PC-3 (cell line): ENCODE measurements at places on chromosomes 6 and 20.

DNA sequence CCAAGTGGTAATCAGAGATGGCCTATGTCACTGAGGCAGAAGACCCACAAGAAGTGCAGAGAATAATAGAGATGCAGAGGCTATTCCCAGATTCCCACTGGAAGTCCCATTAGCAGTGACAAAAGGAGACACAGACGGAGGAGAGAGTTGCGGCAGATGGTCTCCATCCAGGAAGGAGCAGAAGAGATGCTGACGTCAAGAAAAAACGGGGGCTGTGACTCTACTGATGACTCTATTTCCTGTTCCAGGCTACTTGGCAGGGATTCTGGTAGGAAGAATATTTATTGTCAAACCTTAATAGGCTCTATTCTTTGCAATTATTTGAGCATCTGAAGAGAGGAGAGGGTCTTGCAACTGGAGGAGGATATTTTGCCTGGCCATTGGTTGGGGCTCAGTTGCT lies 246.0 kb upstream of the ECI2 start:
- no peak for DNase-seq

GRCh38 chr6:11036977-11037430 lies 7.1 kb downstream of the ELOVL2 start:
- DNase-seq, result no peak

GRCh38 chr6:34236131-34236442 lies 586 bp upstream of the HMGA1 start:
- peak; percentile 62 for DNase-seq

- DNase-seq, result peak; percentile 33
These were observed 29.3 kb downstream of the BCAS4 start for GRCh38 chr20:50824137-50824536.

DNA sequence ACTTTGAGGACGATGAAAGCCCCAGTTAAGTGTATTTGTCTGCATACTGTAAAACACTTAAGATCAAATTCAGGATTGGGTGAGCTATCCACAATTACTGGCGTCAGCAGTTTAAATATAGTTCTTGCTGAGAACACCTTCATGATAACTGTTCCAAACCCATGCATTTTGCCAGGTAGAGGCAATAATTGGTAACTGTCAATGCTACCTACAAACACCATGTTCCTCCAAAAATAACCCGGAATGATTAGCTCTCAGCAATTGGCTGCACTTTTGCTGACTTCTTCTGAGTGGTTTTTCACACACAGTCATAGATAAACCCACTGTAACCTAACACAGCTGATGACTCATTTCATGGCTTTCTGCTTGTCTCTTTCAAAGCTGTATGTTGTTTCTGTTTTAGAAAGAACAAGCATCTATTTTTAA lies 1358.6 kb upstream of the GJE1 start:
- DNase-seq, result peak; percentile 64

DNA sequence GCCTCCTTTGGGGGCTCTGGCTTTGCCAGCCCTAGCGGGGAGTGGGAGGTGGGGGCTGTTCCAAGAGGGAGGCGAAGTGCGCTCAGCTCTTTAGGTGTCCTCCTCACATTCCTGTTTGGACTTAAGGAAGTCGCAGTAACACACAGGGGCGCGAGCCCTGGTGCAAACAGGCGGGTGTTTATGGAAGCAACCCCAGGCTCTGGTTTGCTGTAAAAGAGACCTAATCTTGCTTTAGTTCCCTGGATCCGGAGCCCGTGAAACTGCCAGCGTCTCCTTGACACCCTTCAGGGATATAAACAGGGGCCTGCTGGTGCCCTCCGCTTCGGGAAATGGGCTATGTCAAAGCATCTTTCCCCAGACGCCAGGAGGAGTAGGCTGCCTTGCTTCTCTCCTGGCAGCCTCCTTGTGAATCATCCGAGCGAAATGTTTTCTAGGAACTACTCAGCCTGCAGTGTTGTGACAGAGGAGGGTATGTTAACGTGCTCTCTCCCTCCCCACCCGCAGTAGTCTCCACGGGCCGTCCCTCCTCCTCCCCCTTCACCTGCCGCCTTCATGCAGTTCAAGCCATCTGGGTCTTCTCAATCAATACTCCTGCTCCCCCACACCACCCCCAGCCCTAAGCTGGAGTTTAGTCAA lies 168.0 kb upstream of the LRFN2 start:
- no peak for DNase-seq

- DNase-seq, result no peak
These were observed 83.5 kb downstream of the LYRM2 start for GRCh38 chr6:89555031-89555430.

GRCh38 chr20:59940129-59940955 lies at the start of the genes FAM217B and PPP1R3D:
FAM217B (plus strand) TSS chr20:59940389; CDS start chr20:59943944, 3,555 bp downstream.
PPP1R3D (minus strand) TSS chr20:59940305; CDS start chr20:59939931, 374 bp downstream.
- DNase-seq, result peak; percentile 96

DNA sequence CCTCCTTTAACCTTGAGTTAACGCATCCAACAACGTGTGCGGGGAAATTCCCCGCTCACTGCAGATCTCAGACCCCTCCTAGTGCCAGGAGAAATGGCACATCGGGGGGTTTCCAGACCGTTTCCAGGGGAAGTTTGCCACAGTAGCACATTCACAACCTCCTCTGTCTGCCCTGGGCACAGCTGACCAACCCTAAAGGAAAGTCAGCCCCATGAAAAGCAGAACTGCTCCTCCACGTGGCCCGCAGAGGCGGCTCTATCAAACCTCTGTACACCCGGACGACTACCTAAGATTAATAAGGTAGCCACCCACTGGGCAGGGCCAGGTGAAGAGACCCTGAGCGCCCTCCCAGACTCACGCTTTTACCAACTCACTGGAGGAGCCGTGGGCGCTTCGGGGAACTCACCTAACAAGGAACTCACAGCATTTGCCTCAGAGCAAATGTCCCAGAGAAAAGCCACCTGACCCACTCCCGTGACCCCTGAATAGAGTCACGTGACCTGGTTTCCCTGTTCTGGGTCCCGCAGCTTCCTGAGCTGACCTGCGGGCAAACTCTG lies 93.1 kb downstream of the PRND start:
- DNase-seq, result no peak

DNA sequence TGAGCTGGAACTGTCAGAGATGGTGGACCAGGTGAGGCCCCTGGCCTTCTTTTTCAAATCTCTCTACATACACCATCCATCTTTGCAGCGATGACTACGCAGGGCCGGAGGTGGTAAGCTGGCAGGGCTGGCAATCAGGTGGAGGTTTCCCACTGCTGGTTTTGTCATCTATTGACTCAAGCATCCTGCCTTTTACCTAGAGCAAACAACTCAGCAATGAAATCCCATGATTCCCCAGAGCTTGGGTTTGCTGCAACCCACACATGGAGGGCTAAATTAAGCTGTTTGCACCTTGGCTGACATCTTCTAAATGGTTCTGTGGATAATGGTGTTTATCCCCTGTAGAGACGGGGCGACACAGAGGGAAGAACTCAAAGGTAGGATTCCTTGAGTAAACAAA lies 170.2 kb downstream of the SCP2D1 start:
- DNase-seq, result peak; percentile 73

GRCh38 chr20:57655809-57656155 lies 35.6 kb upstream of the ZBP1 start:
- no peak for DNase-seq

DNA sequence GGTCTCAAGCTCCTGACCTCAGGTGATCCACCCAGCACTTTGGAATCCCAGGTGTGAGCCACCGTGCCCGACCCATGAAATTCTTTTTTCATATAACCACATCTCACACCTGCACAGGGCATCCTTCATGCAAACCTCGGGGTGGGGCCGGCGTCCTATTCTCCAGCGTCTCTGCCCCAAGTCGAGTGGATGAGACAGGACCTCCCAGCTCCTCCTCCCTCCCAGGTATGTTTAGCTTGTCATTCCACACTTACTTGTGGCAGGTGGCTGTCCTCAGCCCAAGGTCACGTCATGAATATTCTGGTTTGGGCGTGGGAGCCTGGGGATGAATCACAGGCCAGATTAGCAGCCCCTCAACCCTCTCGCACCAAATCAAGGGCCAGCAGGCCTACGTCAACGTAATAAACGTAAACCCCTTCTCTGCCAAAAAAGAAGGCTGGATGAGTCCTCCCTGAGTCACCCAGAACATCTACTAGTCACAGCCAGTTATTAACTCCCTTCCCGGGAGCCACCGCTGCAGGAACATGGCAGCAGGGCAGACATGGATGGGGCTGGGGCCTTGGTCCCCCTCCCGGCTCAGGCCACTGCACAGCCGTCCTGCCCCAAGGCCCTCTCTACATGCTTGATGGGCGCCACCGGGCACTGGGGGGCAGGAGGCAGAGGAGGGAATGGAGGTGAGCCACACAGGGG lies 91.7 kb downstream of the YTHDF1 start:
- peak; percentile 95 for DNase-seq

GRCh38 chr6:19417713-19418112 lies 419.5 kb upstream of the ID4 start:
- DNase-seq, result peak; percentile 94

- peak; percentile 68 for DNase-seq
These were observed 11.3 kb downstream of the NT5E start for GRCh38 chr6:85460921-85461797.

DNA sequence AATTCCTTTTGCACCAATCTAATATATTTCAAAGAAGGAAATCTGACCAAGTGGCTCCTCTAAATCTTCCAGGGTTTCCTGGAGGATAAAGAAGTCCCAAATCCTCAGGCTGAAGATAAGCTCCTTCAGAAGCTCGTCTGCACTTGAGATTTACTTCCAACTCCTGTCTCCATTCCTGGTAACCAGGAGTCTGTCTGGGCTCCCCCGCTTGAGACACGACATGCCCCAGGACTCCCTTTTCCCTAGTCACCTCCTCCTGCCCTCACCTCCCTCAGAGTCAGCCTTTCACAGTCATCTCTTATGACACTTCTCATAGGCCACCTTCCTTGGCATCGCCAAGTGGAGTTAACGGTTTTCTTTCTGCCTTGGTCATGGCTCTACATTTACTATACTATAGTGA lies 103.4 kb upstream of the NEDD9 start:
- no peak for DNase-seq

GRCh38 chr6:145882121-145882531 lies 67.5 kb upstream of the FBXO30 start:
- DNase-seq, result peak; percentile 36

GRCh38 chr6:45666846-45667245 lies 289.1 kb upstream of the SUPT3H start:
- no peak for DNase-seq

- DNase-seq, result no peak
These were observed 10.6 kb upstream of the ZNF76 start for GRCh38 chr6:35248965-35249364.

GRCh38 chr6:167738386-167738785 lies 88.3 kb upstream of the AFDN start:
- DNase-seq, result no peak

DNA sequence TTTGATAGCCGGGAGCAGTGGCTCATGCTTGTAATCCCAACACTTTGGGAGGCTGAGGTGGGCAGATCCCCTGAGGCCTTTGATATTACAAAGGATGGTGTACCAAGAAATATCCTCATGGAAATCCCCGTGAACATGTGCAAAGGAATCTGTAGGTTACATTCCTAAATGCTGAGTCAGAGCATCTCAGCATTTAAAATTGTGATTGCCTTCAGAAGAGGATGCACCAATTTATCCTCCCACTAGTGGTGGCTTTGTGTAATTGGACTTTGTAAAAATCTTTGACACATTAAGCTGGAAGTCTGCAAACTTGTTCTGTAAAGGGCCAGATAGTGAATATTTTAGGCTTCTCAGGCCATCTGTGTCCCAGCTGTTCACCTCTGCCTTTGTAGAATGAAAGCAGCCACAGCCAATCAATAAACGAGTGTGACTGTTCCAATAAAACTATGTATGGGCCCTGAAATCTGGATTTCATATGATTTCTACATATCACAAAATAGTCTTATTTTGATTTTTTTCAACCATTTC lies 11.8 kb downstream of the TMEM14B start:
- peak; percentile 99 for DNase-seq

GRCh38 chr6:32639440-32640394 lies 2.5 kb downstream of the HLA-DQA1 start:
- no peak for DNase-seq

GRCh38 chr20:1722513-1723050 lies 65.0 kb upstream of the SIRPG start:
- no peak for DNase-seq
